ENCODE measurements at places on chromosomes 4 and X.
A peak's percentile ranks its signal among the peaks of the same experiment; 100 is the strongest.

- no peak for DNase-seq
Measured at GRCh38 chr4:56082829-56083228, 134.1 kb downstream of the CEP135 start.

- DNase-seq: no peak
Measured at GRCh38 chrX:135512508-135513129, 7.8 kb upstream of the INTS6L start.

- no peak for DNase-seq
Measured at GRCh38 chr4:83605744-83606172, 69.8 kb downstream of the GPAT3 start.

DNA sequence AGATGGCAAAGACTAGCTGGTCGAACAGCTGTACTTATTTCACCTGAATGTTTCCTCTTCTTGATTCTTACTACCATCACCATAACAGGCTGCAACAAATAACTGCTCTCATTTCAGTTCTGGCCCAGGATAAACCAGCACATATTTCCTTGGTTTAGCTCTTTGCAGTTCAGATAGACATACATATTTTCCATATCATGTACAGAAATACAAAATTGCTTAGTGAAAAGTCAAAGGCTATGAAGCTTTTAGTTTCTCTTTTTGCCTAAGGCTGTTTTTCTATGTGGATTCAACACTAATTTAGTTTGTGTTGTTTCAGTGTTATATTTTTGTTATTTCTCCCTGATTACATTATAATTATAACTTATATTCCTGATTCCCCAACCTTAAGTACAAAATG lies 103.6 kb upstream of the BMP3 start:
- no peak for DNase-seq

DNA sequence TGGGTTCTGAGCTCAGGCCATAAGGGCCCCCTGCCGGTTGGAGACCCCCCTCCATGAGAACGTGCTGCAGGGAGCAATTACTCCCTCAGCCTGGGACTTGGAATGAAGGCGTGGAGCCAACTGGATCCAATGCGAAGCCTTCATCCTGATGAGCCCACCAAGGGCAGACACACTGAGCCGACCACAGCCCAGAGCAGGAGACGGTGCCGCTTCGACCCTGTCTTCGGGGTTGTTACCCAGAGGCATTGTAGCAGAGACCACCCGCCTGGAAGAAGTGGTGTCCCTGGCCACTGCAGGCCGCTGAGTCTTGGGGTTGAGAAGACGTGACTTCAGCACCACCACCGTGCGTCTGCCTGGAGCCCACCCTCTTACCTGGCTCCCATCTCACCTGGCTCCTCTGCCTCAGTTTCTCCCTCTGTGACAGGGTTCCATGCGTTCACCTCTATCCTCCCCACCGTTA lies 7.0 kb upstream of the NKX1-1 start:
- DNase-seq: peak; percentile 36

GRCh38 chr4:66275411-66276038 lies 605.2 kb upstream of the EPHA5 start:
- no peak for DNase-seq

DNA sequence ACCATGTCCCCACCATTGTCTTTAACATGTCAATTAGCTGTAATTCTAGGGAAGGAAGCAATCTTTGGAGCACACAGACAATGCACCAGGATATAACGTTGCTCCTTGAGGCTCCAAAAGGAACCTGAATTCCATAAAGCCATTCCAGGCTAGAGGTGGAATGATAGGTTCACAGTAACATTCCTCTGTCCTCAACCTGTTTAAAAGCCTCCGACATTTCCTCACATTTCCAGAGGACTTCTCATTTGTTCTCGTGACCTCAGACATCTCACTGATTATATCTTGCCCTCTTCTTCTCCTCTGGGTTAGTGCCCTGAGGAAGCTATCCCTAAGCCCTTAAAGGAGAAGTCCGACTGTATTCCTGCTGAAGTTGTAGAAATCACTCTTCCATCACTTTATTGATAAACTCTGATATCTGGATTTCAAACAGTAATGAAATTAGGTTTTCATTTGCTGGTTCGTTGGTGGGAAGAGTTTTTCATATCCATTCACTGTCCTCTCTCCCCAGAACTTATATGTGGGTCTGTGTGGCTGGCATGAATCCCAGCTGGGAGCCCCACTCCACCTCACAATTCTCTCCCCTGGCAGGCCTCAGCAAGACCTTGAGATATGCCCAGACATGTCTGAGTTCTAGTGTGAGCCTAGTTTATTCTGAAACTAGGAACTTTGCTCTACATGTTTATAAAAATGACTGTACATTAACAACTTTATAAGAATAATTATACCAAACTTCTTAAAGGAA lies 44.2 kb upstream of the PRSS12 start:
- DNase-seq: no peak

- DNase-seq: no peak
Measured at GRCh38 chr4:77538574-77539157, 67.0 kb upstream of the CXCL13 start.

- DNase-seq: no peak
Measured at GRCh38 chr4:184419976-184420375, 54.4 kb downstream of the IRF2 start.

DNA sequence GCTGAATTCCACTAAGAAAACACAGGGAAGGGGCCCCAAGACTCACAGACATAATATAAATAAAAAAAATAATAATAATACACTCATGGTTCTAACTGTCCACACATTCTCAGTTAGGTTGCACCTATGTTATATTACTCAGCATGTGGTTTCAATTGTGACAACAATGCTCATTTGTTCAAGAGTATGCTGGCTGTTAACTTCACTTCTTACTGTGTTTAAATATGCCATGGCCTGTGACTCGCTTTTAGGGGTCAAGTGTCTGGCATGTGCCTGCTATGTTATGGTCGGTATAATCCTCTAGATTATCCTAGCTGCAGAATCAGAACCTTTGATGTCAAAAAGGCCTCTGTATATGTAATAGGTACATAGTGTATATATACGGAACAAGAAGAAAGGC lies 324.8 kb upstream of the INTU start:
- DNase-seq: no peak

DNA sequence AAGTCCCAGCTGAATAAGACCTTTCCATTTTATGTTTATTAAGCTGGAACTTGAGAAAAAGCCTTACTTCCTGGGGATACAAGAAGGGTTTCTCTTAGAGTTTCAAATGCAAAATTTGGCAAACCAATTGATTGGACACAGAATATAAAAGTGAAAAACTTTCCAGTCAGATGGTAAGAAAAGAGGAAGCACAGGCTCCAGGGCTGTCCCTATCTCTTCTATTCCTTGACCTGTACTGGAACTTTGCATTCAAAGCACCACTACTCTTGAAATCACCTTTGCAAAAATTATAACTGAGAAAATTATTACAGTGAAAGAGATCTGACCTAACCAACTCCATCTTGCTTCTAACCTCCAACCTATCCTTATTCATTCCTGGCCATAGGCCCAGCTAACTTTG lies 11.7 kb downstream of the PROM1 start:
- DNase-seq: no peak

- no peak for DNase-seq
Measured at GRCh38 chrX:43559644-43560043, 96.5 kb upstream of the MAOA start.

DNA sequence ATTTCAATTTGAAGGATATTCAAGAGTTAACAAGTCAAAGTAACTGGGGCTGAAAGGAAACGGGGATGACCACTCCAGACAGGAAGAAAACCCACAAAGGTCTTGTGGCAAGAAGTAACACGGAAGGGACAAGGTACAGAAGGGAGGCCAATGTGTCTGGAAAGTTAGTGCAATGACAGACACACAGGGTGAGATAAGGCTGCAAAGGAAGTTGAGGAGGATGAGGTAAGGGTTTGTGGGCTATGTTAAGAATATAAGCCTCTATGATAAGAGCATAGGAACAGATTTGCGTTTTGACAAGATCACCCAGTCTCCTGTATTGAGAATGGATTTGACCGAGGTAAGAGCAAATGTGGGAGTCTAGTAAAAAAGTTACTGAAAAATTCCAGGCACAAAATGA lies 21.9 kb upstream of the EMCN start:
- no peak for DNase-seq

DNA sequence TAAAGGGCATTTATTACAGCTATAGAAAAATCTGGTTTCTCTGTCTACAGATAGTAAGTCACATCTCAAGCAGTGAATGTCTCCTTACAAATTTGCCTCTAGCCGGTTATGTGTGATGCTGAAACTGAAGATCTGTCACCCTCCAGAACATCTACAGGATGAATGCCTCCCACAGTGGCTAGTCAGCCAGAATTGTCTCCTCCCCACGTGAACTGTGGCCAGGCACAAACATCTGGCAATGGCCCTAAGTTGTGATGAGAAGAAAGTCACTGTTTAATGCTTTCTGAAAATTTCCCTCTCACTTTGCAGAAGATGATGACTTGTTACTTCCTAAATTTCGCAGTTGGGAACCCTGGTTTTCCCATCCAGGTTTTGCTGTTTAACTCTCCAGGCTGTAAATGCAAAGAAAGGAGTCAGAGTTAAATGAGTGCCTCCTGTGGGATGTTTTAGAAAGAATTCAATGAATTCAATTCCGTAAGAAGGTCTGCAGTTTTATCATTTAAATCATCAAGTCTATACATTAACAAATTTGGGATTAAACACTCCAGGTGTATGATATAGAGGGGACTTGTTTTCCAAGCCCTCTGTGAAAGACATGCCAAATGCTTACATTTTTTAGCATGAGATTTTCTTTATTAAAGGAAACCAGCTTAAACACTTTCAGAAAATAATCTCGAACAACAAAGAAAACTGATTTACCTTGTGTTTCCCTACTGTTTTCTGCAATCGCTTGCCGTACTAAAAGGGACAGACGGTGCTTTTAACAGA lies 55.4 kb upstream of the TLR3 start:
- no peak for DNase-seq
